ENCODE measurements at places on chromosomes 5 and 9.

DNA sequence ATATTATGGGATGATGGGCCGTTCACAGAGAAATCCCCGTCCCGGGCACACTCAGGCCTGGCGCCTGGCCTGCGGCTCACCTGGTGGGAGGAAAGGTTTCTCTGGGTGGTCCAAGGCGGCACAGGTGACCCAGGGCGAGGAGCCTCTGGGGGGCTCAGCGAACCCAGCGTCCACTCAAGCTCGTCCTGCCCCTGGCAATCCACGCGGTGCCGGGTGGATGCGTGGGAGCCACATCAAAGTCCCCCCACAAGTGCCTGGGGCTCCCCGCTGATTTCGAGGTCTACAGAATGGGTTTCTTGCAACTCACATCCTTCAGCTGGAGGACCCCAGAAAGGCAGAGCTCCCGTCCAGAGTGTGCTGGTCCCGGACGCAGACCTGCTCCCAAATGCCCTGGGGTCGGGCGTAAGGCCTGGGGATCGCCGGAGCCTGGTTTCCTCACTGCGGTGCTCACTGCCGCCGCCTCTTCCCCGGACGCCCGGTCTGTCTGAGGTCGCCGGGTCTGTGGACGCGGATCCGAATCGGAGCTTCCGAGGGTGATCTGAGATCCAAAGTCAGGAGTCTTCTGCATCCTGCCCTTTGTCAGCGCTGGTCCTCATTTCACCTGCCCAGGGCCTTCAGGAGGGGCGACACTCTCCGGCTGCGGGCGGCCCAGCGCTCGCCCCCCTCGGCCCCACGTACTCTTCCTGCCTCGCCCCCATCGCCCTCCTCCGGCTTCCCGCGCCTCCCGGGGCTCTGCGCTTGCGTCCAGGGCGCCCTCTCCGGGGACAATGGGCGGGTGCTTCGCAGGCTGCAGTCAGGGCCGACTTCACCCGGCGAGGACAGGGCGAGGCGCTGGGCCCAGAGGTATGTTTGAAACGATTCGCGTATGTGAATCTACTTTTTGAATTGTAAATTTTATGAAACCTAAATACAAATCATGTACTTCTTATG lies 20.0 kb upstream of the RUFY1 start:
- DNase-seq = no peak

GRCh38 chr5:114319236-114319635 lies 42.6 kb upstream of the KCNN2 start:
- no peak for DNase-seq

GRCh38 chr5:74623006-74623611 lies 17.4 kb downstream of the ENC1 start:
- DNase-seq = no peak

DNA sequence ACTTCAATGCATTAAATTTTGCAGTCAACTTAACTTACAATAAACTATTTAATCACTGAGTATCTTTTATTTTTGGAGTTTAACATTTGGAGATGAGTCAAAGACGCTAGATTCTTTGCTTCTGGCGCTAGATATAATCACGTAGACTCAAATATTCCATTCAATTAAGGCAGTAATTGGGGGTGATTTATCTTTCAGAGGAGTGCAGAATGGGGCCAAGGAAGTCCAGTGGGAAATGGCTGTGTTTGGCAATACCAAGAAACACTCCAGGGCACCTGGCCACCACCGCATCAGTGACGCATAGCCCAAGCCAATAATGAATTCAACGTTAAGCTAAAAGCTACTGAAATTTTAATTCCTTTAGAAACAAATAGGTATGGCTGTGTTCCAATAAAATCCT lies 81.2 kb downstream of the PHAX start:
- DNase-seq = no peak

DNA sequence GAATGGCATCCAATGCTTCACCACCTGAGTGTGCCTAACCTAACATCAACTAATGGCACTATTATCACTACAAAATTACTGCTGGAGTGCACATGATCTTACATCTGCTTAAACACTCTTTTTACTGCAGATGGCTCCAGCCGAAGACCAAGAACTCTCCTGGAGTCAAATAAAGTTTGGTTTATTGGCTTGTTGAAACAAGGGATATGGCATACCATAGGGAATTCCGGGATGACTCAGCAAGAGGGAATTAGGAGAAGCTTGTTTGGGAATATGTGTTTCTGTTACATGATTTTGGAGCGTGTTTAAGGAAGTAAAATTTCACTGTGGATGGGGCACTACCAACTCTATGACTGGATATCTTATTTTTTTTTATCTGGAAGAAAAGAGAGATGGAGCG lies 872.6 kb downstream of the DTWD2 start:
- no peak for DNase-seq

- no peak for DNase-seq
Observed at GRCh38 chr5:74042959-74043358, 417.0 kb downstream of the ARHGEF28 start.

DNA sequence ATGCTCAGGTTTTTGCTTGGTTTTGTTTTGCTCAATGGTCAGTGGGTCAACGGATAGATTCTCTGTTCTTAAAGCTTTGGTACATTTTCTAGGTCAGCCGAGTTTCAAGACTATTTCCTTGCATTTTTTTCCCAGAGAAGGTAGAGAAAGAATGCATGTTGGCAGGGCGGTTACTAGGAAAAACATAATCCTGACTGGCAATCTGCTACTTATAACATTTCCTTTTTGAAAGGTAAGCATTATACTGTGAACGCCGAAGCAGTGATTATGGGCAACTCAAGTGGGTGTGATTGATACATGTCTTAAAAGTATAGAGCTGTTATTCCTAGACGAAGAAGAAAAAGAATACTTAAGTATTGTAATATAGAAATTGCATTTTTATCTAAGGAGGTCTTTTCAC lies 273.2 kb downstream of the MAST4 start:
- no peak for DNase-seq

DNA sequence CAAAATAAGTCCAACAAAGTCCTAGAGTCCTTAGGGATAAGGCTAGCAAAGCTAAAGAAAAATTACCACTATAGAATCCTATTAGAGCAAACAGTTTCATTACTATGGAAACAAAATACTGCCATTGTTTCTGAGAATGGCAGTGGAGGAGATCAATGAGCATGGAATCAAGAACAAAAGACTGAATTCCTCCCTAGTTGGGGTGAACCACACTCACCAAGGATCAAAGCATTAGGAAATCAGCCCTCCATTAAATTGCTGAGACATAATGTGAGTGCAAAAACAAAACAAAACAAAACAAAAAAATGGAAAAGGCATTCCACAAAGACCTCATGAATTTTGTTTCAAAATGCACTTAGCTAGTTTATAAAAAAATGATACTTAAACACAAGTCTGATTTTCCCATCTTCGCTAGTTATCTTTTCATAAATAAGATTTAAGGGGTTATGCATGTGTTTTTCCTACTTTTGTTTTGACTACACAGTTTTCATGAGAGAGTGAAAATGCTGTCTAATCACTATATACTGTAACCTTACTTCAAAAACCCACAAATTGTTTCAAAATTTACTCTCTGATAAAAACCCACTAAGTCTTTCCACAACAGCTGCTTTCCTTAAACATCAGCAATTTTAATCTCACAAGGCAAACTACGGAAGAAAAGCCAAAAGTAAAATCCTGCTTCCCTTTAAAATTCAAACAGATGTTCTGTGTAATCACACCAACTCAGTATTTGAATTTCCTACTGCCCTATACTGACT lies 9.7 kb downstream of the SERINC5 start:
- no peak for DNase-seq

GRCh38 chr5:33675958-33676464 lies 215.8 kb downstream of the ADAMTS12 start:
- no peak for DNase-seq

DNA sequence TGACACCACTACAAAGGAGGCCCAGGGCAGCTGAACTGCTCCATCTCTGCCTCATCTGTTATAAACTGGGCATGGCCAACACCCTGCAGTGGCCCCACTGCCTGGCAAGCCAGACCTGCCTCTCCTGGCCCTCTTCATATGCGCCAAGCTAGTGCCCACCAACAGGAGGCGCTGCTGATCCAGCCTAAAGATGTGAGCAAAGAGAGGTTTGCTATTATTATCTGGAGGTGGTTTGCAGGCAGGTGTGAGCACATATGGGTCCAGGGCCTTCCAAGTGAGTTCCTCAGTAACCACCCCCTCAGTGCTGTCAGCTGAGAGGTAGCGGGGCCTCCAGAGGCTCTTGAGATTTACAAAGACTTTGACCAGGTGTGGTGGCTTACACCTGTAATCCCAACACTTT lies 232.2 kb downstream of the SYK start:
- DNase-seq = no peak

DNA sequence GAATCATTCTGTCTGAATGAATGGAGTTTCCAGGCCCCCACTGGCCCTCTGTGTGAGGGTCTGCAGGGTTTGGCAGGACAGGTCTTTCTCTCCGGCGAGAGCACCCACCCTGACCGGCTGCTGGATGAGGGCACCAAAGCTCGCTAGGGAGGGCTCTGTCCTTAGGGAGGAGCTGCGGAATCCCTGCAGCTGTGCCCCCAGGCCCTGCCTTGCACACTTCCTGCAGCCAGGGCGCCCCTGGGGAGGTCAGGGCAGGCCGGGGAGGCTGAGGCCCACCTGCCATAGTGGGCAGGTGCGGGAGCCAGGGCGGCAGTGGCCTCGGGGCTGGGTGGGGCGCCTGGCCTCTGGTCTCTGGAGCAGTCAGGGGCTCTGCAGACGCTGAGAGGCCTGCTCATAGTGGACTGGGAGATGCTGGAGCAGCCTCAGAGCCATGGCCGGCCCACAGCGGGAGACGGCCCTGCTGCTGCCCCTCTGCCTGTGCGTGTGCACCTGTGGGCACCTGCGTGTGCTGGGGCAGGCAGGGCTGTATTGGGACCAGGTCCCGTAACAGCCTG lies 36.1 kb downstream of the EXOC3 start:
- no peak for DNase-seq

GRCh38 chr9:134195558-134195957 lies 31.2 kb upstream of the RNU6ATAC start:
- DNase-seq = no peak

GRCh38 chr5:161851691-161852299 lies 3.9 kb downstream of the GABRA1 start:
- peak; percentile 34 for DNase-seq

- no peak for DNase-seq
Observed at GRCh38 chr9:89668216-89668865, 63.5 kb downstream of the GADD45G start.

DNA sequence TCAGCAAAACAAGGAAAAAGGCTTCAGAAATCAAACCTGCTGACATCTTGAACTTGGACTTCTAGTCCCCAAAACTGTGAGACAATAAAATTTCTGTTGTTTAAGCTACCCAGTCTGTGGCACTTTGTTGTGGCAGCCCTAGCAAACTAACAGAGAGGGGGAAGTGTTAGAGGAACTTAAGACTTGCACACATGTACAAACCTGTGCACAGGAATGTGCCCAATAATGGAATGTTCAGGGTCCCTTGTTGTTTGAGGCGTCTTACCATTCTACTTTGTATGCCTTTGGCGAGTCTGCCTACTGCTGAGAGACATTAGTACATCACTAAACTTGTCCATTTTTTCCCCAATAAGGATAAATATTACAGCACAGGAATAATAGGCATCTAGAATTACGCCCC lies 160.3 kb downstream of the WDR70 start:
- no peak for DNase-seq

DNA sequence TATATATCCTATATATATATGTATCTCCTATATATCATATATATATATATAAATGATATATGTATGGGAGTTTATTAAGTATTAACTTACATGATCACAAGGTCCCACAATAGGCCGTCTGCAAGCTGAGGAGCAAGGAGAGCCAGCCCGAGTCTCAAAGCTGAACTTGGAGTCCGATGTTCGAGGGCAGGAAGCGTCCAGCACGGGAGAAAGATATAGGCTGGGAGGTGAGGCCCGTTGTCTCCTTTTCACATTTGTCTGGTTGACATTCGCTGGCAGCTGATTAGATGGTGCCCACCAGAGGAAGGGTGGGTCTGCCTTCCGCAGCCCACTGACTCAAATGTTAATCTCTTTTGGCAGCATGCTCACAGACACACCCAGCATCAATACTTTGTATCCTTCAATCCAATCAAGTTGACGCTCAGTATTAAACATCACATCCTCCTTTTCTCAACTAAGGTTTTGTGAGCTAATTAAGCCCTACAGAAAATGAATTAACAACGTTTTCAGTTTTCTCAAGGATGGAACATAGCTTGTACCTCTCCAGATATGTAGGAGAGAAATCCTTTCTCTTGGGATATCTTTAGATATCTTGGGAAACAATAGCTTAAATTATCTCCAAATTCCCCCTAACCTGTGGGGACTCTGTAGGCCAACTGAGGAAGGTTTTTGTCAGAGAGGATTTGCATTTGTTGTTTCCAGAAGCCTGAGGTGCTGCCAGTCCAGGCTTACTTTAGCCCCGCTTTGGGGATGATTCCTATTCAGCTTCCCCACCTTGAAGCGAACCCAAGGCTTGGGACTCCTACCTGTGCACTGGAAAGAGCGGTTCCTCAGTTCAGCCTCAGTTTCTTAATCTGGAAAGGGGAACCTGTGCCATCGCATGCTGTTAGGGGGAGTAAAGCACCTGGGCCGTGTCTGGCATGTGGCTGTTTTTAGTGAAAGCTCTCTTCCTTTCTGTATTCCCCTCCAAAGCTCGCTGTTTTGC lies 163.2 kb downstream of the CACNA1B start:
- no peak for DNase-seq

DNA sequence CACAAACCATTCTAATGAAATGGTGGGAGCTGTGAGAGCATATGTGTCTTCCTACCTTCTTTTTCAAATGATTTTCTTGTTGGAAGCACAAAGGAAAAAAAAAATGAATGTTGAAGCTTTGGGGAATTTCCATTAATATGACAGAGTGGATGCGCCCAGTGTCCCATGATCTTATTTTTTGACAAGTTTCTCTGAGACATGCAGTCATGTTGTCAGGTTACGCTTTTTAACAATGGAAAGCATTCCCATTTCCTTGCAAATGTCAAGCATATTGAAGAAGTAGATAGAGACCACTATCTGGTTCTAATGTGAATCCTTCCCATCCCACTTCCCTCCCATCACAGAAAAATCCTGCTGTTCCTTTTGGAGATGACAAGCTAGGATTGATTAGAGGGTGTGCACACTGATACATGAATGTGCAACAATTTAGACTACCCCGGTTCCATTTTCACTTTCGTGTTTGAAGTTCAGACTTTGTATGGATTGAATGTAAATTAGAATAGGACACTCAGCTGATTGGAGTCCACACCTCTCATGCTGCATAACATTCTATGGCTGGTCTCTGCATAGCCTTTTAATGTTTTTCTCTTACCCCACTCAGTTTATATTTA lies 919.4 kb downstream of the TLE4 start:
- no peak for DNase-seq
